ENCODE measurements at places on chromosomes 11 and 22.

DNA sequence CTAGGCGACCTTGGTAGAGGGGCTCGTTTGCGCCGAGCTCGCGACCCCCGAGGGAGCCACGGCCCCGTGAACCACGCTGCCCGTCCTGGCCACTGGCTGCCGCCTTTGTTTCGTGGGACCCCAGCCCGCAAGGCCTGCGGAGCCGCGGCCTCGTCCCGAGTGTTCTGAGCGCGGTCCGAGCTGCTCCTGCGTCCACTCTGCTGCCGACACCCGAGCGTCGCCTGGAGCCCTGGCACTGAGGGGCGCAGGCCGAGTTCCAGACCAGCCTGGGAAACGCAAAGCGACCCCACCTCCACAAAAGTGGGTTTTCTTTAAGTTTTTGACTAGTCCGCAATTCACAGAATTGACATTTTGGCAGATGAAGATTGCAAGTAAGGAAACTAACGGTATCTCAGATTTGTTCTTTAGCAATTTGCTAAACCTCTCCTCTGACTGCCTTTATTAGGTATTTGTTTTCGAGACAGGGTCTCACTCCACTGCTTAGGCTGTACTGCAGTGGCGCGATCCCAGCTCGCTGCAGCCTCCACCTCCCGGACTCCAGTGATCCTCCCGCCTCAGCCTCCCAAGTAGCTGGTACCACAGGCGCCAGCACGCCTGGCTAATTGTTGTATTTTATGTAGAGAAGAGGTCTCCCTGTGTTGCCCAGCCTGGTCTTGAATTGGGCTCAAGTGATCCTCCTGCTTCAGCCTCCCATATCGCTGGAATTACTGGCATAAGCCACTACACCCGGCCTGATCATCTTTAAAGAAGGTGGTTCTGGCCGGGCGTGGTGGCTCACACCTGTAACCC is 879 bp upstream of the RNH1 start:
- DNase-seq: no peak

DNA sequence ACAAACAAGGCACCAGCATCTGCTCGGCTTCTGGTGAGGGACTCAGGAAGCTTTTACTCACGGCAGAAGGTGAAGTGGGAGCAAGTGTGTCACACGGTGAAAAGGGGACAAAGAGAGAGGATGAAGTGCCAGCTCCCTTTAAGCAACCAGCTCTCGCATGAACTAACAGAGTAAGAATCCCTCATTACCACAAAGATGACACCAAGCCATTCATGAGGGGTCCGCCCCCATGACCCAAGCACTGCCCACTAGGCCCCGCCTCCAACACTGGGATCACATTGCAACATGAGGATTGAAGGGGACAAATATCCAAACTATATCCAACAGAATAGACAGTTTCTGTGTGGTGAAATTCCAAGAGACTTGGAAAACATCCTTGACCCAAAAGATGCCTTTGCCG is 198.2 kb upstream of the POU2AF2 start:
- DNase-seq: no peak

DNA sequence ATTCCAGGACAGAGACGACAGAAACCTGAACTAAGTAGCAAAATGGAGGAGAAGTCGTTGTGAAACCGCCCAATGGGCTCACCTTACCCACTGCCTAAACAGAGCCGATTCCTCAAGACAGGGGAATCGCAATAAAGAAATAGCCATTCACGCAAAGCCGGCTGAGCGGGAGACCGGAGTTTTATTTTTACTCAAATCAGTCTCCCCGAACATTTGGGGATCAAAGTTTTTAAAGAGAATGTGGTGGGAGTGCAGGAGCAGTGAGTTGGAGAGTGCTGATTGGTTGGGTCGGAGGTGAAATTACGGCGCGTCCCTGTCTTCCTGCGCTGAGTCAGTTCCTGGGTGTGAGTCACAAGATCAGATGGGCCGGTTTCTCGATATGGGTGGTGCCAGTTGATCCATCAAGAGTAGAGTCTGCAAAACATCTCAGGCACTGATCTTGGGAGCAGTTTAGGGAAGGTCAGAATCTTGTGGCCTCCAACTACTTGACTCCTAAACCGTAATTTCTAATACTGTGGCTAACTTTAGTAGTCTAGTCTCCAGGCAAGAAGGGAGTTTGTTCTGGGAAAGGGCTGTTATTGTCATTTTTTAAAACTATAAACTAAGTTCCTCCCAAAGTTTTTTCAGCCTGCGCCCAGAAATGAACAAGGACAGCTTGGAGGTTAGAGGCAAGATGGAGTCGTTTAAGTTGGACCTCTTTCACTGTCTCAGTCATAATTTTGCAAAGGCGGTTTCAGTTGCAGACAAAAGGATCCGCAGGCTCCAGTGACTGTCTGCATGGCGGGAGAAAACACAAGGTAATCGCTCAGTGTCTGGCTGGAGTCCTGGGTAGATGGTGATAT is 34.1 kb downstream of the OR4D9 start:
- no peak for DNase-seq

DNA sequence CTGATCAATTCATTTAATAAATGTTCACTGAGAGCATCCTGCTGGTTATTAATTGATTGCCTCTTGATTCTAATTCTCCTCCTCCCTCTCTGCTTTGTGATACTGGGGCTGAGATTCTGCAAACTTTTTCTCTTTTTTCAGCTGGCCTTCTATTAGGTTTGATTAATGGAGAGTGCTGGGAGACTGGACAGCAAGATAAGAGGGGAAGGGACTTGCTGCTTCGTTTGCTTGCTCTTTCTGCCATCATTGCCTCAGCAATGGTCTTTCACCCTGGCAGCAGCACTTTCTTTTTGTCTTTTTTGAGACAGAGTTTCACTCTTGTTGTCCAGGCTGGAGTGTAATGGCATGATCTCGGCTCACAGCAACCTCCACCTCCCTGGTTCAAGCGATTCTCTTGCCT is 7.1 kb downstream of the DNHD1 start:
- DNase-seq: no peak

GRCh38 chr11:27253224-27253623 is 109.8 kb downstream of the CCDC34 start:
- DNase-seq: no peak

GRCh38 chr11:133981156-133981555 is 24.4 kb upstream of the IGSF9B start:
- DNase-seq: no peak

DNA sequence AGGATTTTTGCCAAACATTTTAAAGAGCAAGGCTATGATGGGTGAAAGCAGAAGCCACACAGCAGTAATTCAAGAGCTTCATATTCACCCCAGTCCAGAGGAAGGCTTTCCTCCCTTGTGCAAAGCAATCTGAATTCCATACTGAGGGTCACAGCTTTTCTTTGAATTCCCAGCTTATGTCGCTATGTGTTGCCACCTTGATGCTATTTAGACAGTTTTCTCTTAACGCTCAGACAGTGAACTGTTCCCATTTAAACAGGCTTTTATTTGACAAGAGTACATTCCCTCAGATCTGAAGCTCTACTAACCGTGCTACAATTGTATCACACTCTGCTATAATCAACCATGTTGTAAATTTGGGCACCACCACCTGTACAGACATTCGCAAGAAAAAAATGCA is 279.7 kb downstream of the CADM1 start:
- DNase-seq: no peak

DNA sequence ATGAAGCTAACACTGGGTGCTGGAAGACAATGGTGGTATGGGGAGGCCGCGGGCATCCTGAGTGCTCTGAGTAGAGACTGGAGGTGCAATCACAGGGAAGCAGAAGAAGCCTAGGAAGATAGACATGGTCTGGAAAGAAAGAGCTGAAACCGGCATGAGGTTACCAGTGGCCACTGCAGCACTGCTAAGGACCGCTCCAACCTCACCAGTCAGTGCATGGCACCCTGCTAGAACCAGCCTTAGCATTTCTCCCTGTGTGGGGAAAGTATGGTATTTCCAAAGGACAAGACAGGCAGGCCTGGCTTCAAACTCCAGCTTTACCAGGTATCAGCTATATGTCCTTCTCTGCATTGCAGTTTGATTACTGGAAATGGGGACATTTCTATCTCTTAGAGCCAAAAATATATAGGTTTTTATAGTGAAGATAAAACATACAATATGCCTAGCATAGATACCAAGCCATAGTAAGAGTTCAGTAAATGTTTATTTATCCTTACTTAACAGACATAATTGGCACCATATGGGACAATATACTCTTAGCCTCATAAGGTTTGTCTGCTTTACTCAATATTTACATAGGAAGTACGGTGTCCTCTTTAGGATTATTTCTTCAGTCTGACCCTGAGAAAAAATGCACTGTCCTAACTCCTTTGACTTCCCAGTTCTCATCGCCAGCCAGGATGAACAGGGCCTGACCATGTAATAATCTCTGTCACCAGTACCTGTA is 231.1 kb downstream of the TENM4 start:
- DNase-seq: no peak

DNA sequence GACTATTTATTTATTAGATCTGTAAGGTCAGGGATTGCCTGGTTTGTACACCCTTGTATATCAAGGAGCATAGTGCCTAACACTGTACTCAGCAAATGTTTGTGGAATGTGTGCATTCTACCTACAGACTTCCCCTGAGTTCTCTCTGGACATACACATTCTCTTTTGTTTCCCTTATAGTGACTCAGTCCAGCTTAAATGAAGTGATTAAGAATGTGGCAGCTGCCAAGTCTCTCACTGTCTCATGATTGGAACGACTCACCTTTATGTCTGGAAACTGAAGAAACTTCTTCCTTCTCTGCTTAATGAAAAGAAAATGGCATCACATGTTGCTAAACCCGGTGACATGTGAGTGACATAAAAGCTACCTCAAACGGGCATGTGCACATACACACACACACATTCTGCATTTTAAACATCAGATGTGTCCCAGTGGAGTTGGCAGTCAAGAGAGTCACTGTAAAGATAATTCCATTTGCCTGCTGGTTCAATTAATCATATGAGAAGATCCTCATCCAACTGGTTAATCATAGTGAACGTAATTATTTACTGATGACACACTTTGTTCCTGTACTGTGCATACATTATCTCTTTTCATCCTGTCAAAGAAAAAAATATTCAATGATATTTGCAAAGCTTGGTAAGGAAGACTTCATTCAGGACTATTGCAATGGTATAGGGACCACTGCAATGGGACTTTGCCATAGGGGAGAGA is 42.8 kb downstream of the GLYAT start:
- no peak for DNase-seq

Measured in activated CD8-positive, alpha-beta memory T cell treated with anti-CD3 and anti-CD28 coated beads, Interleukin-2, amount 50 U/mL, for 4 hours (primary cell).